ENCODE measurements at places on chromosomes 6 and 20.

DNA sequence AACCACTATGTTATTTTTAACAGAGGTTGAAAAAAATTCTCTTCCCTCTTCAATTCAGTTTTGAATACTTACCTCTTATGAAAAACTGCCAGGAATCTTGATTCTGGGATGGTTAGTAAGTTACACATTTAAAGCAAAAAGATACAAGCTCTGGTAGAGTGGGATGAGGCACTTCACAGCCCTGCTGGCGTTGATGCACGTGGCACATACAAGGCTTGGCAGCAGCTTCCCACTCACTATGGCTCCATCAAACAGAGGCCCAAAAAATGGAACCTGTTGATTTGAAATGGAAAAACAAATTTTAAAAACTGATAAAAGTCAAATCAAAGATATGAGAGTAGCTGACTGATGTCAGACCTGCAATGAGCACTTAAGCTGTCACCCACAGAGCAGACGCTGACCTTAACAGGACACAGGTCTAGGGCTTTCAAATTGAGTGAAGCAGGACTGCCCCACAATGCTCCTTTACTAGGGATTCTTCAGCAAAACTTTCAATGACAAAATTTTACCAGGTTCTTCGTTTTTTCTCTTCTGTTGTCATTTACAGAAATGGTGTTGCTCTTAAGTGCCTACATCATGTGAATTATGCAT lies 104.9 kb downstream of the INSM1 start:
- DNase-seq = no peak

DNA sequence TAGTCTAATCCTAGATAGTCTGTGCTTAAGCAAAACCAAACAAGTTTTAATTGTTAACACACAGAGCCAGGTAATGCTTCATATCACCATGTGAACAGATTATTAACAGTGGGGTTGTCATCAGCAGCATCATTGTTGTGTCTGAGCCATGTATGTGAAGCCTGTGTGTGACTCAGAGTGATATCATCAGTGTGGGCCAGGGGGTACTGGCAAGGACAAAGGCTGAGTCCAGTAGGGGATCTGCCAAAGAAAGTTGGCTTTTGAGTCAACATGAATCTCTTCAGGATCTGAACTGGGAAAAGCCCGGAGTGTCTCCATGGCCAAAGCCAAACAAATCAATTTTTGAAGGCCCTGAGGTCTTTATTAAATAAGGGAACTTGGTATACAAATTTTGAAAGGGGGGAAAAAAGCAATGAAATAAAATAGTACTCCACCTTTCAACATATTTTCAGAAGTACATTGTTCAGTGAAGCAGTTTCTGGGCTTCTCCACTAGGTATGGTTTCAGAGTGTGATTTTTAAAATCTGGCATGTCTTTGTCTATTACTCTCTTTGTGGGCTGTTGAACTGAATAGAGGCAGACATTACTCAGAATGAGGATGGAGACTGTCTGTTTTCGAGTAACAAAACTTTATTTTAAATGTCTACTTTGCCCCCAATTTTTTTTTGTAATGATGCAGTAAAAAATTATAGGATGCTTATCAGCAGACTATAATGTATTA lies 444.2 kb upstream of the JAG1 start:
- DNase-seq = no peak

DNA sequence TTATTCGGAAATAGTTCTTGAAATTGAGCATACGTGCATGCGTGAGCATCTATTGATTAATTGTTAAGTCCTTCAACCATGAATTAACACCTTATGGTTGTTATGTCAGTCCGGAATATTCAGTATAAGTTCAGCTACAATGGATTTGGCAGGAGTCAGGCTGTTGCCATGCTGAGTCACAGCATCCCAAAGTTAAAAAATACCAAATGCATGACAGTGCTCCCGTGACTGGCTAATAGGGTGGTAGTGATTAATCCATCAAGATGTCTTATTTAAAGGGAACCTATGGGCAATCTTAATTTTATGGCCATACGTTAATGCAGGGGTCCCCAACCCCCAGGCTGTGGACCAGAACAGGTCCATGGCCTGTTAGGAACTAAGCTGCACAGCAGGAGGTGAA lies 10.5 kb downstream of the RAE1 start:
- no peak for DNase-seq

- DNase-seq = no peak
Measured at GRCh38 chr20:41218466-41218865, 81.1 kb downstream of the PLCG1 start.

DNA sequence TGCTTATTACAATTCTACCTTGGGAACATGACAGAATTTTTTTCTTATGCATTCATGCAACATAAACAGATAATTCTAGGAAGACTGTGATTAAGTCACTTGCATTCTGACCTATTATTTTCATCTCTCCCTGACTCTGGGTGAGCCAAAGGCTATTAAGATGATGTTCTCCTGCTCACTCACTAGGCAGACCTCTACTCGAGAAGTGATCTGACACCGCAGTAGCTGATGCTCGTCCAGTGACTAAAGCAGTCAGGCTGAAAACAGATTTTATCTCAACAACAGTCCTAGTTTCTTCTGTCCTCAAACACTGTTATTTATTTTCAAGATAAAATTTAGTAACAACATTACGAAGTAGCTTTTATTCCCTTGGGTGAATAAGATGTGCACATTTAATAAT lies 17.3 kb downstream of the NAA20 start:
- no peak for DNase-seq

GRCh38 chr6:147384737-147385710 lies 123.5 kb upstream of the SAMD5 start:
- DNase-seq = no peak

- no peak for DNase-seq
Measured at GRCh38 chr20:42688576-42688975, 501.1 kb downstream of the PTPRT start.

- DNase-seq = no peak
Measured at GRCh38 chr6:22579439-22579838, 10.1 kb downstream of the HDGFL1 start.

- DNase-seq = no peak
Measured at GRCh38 chr6:37673436-37673835, 24.2 kb downstream of the MDGA1 start.

GRCh38 chr20:62417981-62418708 lies 9.2 kb downstream of the RBBP8NL start:
- DNase-seq = no peak

DNA sequence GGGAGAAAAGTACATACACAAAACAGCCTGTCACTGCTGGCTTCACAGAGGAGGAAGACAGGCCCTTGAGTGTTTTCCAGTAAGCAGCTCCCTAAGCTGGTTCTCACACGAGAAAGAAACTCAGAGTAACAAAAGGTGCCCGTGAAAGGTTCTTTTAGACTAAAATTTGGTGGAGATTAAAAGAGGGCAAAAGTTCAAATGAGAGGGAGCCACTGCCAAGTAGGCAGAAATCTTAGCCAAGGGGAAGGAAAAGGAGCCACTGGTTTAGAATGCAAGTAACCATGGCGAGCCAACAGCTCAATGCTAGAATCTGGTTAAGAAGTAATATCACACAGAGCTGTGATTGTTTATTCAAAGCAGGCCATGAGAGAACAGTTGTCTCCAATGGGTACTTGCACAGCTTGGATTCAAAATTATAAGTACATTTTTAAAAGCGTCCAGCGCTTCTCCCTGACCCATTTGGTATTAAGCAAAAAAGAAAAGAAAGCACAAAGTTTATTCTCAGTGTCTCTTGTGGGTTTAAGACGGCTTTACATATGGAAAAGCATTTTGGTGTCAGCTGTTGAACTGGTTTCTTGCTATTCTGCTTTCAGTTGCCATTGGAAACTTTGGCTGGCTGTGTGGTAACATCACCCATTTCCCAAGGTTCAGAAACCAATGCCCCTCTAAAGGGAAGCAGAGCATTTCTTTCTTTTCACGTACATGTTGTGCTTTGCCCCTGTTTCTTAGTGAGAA lies 648.5 kb downstream of the RNF144B start:
- peak; percentile 83 for DNase-seq

GRCh38 chr6:56642366-56643261 lies at the start of gene DST:
Gene DST, minus strand, starts transcription at chr6:56642889.
- no peak for DNase-seq

- peak; percentile 93 for DNase-seq
Measured at GRCh38 chr6:146857180-146857979, 258.6 kb downstream of the ADGB start.

- DNase-seq = no peak
Measured at GRCh38 chr6:46935687-46936086, 13.9 kb upstream of the ADGRF5 start.

DNA sequence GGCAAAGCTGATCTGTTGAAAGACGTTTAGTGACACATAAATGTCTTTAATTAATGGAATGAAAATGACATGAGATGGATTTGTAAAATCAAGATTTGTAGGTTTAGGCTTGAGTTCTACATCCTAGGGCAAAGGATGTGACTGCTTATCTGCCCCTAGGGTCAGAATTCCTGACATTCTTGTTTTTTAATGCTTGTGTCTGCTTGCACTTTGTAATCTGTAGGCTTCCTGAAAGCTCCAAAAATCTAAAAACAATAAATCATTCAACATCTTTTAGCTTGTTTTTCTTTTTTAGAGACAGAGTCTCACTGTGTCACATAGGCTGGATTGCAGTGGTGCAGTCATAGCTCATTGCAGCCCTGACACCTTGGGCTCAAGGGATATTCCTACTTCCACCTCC lies 107.9 kb upstream of the MLIP start:
- no peak for DNase-seq

DNA sequence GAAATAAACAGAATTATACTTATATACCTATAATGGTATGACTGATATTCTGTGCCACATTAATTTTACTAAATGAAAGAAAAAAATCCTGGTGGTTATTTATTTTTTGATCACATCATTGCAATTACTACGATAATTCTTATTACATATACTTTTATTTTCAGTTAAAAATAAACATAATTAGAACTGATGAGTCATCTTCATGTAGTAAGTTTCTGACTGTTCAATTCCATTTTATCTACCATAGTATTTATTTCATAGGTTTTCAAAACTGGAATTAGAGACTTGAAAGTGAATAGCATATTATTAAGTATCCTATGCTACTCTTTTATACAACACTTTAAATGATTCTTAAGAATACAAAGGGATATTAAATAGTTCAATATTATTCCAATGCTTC lies 80.3 kb downstream of the DTNBP1 start:
- DNase-seq = no peak

GRCh38 chr6:93954584-93954983 lies 535.2 kb upstream of the EPHA7 start:
- no peak for DNase-seq

GRCh38 chr20:6026051-6026450 lies 27.8 kb downstream of the LRRN4 start:
- no peak for DNase-seq

DNA sequence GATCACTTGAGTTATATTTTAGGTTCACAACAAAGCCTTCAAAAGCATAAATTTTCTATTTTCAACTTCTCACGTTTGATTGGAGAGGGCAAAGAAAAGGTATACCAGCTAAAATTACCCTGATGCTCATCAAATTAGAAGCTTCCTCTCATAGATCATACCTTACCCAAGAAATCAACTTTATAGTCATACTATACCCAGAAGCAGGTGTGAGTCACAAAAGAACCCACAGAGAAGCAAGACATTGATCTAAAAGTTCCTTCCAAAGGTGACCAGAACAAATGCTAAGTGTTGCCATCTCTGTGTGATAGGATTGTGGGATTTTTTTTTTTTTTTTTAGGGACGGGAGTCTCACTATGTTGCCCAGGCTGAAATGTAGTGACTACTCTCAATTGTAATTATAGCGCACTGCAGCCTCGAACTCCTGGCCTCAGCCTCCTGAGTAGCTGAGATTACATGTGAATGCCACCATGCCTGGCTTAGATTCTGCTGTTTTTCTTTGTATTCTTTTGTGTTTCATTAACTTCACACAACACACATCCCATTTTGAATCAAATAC lies 3.3 kb downstream of the EIF2S2 start:
- DNase-seq = no peak

DNA sequence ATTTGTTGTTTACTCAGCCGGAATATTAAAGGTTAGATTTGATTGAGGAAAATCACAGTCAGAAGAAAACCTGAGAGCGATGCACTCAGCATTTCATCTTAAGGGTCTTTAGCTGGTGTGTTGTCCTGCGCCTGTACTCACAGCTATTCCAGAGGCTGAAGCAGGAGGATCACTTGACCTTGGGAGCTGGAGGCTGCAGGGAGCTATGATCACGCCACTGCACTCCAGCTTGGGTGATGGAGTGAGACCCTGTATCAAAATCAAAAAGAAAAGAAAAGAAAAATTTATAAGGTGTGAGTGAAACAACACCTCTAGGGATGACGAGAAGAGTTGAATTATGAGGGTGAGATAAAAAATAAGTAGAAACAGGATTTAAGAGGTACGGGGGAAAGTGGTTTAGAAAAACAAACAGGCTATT lies 165.0 kb downstream of the TRIM27 start:
- no peak for DNase-seq

GRCh38 chr20:37323985-37324384 lies 22.0 kb upstream of the SRC start:
- DNase-seq = no peak

DNA sequence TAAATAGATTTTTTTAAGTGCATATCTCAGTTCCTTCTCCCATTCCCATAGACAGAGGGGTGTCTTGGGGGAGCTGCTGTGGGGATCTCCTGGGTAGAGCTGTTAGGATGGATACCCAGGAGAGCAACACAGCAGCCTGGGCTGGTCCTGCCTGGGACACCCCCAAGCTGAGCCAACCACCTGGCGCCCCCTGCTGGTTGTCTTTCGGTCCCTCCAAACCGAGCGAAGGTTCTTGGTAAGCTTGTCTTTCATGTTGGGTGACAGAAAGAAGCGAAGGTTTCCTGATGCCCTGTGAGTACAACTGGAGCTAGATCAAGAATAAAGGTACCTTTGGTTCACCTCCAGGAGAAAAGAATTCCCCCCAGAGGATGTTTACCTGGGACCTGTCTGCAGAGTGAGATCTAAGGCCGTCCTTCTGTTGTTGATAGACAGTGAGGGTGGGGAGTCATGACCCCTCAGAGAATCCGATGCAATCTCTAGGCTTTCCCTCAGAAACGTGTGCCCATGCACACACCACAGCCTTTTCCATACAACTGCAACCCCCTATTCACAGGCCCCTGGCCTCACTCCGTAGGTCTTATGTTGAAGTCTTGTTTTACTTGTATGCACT lies 50.8 kb downstream of the SNX9 start:
- peak; percentile 82 for DNase-seq

DNA sequence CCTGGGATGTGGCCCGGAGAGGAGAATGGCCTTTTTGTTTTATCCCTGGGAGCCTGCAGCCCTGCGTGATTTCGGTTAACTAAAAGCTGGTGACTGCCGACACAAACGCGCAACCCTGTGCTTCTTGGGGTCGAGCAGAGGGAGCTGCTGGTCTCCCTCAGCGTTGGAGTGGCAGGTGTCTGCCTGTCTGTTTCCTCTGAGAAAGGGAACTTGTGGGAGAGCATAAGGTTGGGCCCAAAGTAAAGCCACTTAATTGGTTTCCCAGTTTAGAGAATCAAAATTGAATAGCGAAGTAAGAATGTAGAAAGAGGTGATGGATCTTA lies 500 bp downstream of the LTV1 start:
- DNase-seq = peak; percentile 36
